Left lung (tissue), 14 donors: ENCODE measurements at places on chromosomes 6 and 20. TPM values are rescaled to one million over a fixed set of nuclear protein-coding genes. Genes with fewer than 3 reads are reported as not detected.

- no peaks in the 10 kb centered on the region for H3K27me3 ChIP-seq
- H3K4me3 ChIP-seq: no peak overlapping the region
- DNase-seq: no peak
- no peaks in the 10 kb centered on the region for H3K36me3 ChIP-seq
- peak overlapping the region; percentile 66 for H3K27ac ChIP-seq
Measured at GRCh38 chr6:82017773-82018172, 229.8 kb downstream of the IBTK start.

- H3K27ac ChIP-seq: no peak overlapping the region
- no peaks in the 10 kb centered on the region for H3K27me3 ChIP-seq
- H3K4me1 ChIP-seq: no peaks in the 10 kb centered on the region
Measured at GRCh38 chr6:154535147-154535546, 24.7 kb upstream of the CNKSR3 start.

GRCh38 chr6:3291987-3292386 lies 33.2 kb downstream of the PSMG4 start:
- no peaks in the 10 kb centered on the region for H3K4me1 ChIP-seq
- no peak for DNase-seq
- no peaks in the 10 kb centered on the region for H3K27me3 ChIP-seq
- H3K27ac ChIP-seq: no peak overlapping the region

- H3K4me3 ChIP-seq: no peak overlapping the region
- H3K4me1 ChIP-seq: no peaks in the 10 kb centered on the region
- DNase-seq: no peak
- H3K27ac ChIP-seq: no peak overlapping the region
- no peaks in the 10 kb centered on the region for H3K27me3 ChIP-seq
Measured at GRCh38 chr6:16868968-16869367, 107.7 kb upstream of the ATXN1 start.

GRCh38 chr6:36720251-36721141 lies 22.9 kb downstream of the RAB44 start:
- DNase-seq: no peak
- no peak overlapping the region for H3K27ac ChIP-seq
- H3K36me3 ChIP-seq: no peaks in the 10 kb centered on the region
- H3K27me3 ChIP-seq: no peaks in the 10 kb centered on the region

The IGF2R gene
- polyA plus RNA-seq: 60.0 TPM

The TMEM151B gene
- polyA plus RNA-seq: 0.88 TPM

- H3K36me3 ChIP-seq: peaks cover under 1% of the 10 kb centered on the region
- no peak overlapping the region for H3K4me3 ChIP-seq
- no peak for DNase-seq
- H3K27me3 ChIP-seq: no peaks in the 10 kb centered on the region
Measured at GRCh38 chr6:33778444-33779121, 10.3 kb downstream of the LEMD2 start.

- H3K4me1 ChIP-seq: no peaks in the 10 kb centered on the region
- H3K27me3 ChIP-seq: no peaks in the 10 kb centered on the region
- no peak overlapping the region for H3K27ac ChIP-seq
- DNase-seq: peak; percentile 30
- H3K4me3 ChIP-seq: no peak overlapping the region
Measured at GRCh38 chr6:17115251-17116116, 13.6 kb downstream of the STMND1 start.

DNA sequence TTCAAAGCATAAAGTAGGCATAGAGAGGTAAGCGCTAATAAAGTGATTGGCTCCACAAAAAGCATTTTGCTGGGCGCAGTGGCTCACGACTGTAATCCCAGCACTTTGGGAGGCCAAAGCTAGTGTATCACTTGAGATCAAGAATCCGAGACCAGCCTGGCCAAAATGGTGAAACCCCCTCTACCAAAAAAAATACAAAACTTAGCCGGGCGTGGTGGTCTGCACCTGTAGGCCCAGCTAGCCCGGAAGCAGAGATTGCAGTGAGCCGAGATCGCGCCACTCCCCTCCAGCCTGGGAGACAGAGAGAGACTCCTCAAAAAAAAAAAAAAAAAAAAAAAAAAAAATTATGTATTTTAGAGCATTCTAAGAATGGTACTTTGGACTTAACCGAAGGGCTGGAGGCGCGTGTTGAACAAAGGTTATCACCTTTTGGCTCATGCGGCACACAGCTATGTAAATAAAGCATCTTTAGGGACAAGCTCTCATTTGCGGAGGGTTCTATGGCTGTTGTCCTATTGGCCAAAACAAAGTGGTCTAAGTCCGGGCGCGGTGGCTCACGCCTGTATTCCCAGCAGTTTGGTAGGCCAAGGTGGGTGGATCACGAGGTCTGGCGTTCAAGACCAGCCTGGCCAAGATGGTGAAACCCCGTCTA lies 17.4 kb downstream of the HFE start:
- no peaks in the 10 kb centered on the region for H3K36me3 ChIP-seq
- H3K27ac ChIP-seq: peak overlapping the region; percentile 75
- H3K4me1 ChIP-seq: peaks cover 4% of the 10 kb centered on the region
- no peak for DNase-seq
- no peaks in the 10 kb centered on the region for H3K27me3 ChIP-seq
